ENCODE measurements at places on chromosomes 3 and 15.

DNA sequence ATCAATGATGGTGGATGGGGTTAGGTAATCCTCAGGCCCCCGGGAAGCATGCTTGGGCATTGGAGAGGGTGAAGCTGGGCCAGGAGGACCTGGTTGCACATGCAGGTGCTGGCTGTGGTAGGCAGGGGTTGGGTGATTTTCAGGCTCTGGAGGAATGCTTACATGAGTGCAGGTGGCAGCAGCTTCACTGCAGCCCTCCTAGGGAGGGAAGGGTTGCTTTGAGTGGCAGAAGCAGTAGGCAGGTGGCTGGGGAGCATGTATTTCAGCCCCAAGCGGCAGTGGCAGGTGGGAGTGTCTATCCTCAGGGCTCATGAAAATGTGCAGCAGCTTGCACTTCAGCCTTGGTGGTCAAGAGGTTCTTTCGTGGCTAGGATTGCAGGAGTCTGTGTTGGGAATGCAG lies 230.0 kb upstream of the CTNNB1 start:
- no peak for DNase-seq

- DNase-seq: no peak
These were observed 19.4 kb upstream of the CA12 start for GRCh38 chr15:63401078-63401477.

DNA sequence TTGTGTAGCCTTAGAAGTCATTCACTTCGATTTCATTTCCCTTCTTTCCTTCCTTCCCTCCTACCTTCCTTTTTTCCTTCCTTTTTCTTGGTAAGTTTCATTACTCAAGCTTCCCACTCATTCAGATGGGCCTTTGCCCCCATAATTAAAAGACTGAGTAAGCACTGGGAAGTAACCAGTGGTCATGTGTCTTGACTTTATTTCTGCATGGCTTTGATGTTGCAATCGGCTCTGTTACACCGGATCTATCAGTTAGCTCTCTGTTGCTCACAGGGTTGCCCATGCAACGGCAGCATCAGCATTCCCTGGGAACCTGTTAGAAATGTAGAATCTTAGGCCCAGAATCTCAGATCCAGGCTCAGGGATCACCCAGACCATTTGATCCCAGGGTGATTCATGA lies 25.6 kb upstream of the LARS2 start:
- no peak for DNase-seq

GRCh38 chr3:42501681-42502428 lies 588 bp upstream of the VIPR1 start:
- peak; percentile 1 for DNase-seq

DNA sequence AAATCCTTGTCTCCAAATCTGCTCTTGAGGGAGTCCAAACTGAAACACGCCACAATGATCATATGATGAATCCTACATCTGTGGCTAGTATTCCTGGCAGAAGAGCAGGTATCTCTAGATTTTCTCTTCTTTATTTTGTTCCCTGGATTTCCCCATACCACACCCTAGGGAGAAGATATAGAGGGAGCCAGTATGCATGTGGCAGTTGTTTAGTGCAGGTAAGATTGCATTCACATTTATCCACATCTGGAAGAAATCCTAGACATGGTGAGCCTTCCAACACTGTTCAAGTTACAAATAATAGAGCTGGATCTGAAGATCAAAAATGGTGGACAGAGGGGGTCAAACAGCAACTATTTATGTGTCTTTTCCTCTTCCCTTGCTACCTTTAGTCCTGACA lies 316.7 kb downstream of the ZNF385D start:
- DNase-seq: no peak

DNA sequence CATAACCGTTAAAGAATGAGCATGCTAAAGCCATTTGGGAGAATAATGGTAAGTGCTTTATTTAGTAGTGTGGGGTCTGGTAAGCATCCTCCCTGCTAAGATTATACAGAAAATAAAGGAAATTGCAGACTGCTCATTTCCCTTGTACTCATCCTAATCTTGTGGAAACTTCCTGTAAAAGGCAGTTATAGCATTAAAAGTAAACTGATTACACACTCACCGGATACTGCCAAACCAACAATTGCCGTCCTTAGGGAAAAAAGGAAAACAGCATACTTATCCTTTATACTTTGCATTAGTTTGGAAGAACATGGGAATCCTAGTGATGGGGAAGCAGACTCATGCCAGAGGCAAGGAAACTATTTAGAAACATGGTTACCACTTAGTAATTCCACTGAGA lies 5.3 kb upstream of the SPRED1 start:
- DNase-seq: no peak

- no peak for DNase-seq
These were observed 208.8 kb downstream of the STAG1 start for GRCh38 chr3:136543385-136543784.

DNA sequence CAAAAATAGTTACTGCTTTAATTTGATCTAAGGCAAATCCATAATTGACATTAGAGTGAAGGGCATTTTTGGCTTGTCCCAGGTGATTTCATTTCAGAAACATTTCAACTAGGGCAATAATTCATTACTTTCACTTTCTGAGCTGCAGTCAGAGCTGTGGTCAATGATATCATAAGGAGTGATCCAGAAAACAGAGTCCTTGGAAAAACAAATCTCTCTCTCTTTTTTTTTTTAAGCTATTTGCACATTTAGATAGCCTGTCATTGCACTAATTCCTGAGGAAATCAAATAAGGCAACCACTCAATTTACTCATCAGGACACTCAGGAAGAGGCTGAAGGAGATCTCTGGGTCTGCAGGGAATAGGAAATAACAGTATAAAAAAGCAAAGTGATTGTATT lies 269.5 kb upstream of the LRRC3B start:
- DNase-seq: no peak

GRCh38 chr3:157066335-157067098 lies 93.4 kb downstream of the CCNL1 start:
- DNase-seq: no peak

DNA sequence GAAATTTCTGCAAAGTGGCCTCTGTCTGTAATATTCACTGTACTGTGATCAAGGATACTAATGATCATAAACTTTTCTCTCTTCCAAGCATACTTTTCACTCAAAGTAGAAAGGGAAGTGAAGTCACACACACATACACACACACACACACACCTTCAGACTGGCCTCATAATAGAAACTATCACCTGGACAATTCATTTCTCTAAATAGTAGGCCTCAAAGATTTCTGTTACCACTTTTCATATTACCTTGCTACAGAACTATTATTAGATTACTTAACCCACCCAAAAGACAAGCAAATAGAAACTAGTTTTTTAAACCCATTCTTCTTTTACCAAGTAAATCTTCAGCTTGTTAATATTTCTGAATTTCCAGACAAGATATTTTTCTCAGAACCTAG lies 12.2 kb downstream of the CPB1 start:
- DNase-seq: no peak

GRCh38 chr3:46749129-46749528 lies 31.5 kb upstream of the PRSS50 start:
- DNase-seq: no peak

DNA sequence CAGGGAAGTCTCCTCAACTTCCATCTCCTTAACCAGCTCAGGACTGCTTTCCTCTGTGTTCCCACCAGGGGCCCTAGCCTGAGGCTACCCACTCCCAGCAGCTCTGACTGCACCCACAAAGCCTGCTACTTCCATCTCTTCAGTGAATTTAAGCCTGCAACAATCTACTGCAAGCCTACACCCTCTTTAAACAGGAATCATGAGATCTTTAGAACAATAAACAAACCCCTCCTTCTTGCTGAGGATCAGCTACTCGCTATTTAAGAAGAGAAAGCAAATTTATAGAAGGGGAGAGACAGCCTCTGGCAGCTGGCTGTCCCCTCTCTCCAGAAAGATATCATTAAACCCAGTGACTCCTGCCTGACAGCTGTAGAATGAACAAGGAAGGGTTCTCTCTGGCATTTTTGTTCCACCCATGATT lies 51.9 kb downstream of the ARHGAP31 start:
- DNase-seq: no peak

DNA sequence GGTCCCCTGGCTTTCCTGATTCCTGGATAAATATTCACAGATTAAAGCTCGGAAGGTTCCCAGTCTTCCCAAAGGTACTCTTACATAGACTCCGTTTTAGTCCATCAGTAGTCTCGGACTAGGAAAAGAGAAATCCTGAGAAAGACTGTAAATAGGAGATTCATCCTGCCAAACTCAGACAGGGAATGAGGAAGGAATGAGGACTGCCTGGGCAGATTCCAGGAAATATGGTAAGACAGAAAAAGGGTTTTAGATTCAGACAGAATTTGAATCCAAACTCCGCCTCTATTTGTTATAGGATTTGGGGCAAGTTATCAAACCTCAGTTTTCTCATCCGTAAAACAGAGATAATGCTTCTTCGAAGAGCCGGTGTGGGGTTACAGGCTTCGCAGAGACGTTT lies 77.8 kb upstream of the VGLL4 start:
- no peak for DNase-seq

DNA sequence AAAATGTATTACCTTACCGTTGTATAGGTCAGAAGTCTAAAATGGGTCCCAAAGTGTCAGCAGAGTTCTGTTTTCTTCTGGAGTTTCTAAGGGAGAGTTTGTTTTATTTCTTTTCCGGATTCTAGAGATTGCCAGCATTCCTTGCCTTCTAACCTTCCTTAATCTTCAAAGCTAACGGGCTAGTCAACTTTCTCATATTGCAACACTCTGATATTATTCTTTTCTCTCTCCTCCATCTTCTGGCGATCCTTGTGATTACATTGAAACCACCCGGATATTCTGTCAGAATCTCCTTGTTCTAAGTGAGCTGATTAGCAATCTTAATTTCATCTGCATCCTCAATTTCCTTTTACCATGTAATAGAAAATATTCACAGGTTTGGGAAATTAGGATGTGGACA lies 36.2 kb upstream of the AADACL2 start:
- no peak for DNase-seq

GRCh38 chr3:172033396-172033795 lies 6.0 kb upstream of the FNDC3B start:
- DNase-seq: no peak

GRCh38 chr15:69718436-69718835 lies 265.8 kb downstream of the RPLP1 start:
- no peak for DNase-seq

DNA sequence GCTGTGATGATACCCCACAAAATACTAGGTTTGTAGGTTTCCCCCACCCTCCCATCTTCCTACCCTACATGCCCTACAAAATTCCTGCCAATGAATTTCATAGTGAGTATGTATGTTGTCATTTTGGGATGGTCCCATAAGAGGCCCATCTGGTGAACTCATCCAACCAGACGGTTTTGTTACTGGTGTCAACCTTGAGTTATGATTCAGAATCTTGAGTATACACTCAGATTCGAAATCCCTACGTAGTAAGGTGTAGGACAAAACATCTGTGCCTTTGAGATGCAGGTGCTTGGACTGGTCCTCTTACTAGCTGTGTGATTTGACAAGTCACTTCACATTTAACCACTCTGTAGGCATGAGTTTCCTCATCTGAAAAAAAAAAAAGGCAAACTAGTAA lies 3.6 kb downstream of the SIAH2 start:
- no peak for DNase-seq

GRCh38 chr15:72760590-72761260 lies 22.8 kb downstream of the ADPGK start:
- DNase-seq: no peak

DNA sequence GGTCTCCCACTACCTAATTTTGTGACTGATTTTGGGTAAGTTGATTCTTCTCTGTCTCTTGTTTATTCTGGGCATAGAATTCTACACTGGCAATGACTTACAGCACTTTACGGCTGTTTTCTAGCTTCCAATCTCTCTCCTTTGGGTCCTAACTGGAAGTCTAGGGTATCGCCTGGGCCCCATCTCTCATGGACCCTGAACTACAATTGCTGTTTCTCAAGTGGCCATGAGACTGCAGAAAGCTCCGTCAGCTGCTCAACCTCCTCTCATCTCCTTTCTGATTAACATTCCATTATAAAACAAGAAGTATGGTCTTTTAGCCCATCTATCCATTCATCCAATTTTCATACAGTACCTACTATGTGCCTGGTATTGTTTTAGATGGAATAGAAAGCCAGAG lies 4.4 kb upstream of the PXYLP1 start:
- no peak for DNase-seq

DNA sequence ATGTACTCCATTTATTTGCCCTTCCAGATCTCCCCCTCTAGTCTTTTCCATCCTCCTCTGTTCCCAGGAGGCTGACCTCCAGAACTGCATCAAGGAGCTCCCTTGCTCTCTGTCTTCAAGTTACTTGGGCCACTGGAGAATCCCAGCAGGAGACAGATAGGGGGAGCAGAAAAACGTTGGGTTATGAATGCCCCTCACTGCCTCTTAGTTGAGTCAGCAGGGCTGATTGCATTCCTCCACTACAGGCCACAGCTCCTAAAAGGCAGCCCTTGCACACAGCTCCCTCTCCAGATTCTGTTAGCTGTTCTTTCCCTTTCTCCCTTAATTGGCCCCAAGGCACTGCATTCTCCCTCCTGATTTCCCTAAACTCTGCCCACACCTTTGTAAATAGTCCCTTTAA lies 12.4 kb upstream of the CEP152 start:
- DNase-seq: no peak

- no peak for DNase-seq
These were observed 29.9 kb upstream of the GNB5 start for GRCh38 chr15:52220937-52221660.

- DNase-seq: no peak
These were observed 58.7 kb upstream of the MYRIP start for GRCh38 chr3:39750712-39751111.

DNA sequence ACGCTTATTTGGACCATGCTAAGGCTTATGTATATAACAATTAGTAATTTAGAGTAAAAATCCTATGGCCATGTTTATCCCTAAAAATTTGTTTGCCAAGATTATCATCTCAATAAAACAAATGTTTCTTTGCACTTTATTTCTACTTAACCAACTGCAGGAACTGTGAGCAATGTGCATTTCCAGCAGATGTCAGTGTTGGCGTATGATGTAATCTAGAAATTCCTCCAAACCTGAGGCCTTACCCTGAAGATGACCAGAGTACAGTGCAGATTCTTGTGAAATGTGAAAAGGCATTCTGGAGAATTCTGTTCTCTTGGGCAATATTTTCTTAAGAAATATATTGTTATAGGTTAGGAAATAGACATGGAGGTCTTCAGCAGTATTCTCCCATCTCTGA lies 205.9 kb downstream of the MBNL1 start:
- DNase-seq: no peak

- no peak for DNase-seq
These were observed 75.6 kb downstream of the FAM174B start for GRCh38 chr15:92579931-92580470.

- no peak for DNase-seq
These were observed 91.8 kb upstream of the BCL6 start for GRCh38 chr3:187836823-187837770.

- no peak for DNase-seq
These were observed 225.0 kb upstream of the PROK2 start for GRCh38 chr3:72009851-72010443.

Measured in NCI-H1092 (cell line).